ENCODE measurements at places on chromosomes 11 and 22. TPM values are rescaled to one million over a fixed set of nuclear protein-coding genes. Genes with fewer than 3 reads are reported as not detected.

DNA sequence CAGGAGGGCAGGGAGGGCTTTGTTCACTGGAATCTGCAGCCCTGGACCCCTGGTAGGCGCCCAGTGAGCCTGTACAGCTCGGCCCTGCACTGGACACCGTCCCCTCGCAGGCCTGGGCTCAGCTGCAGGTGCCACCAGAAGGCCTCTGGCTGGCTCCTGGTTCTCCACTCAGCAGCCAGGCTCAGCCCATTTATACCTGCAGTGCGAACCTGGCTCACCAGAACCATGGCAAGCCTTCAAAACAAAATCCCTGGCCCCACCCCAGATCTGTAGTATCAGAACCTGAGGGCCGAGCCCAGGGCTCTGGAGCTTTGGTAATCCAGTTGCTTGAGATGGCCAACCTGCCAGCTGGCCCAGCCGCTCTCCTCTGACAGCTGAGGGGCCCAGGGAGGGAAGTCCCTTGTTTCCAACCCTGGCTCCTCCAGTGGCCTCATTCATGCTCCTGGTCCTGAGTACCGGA lies 870 bp upstream of the FREY1 start:
- DNase-seq = no peak

- no peak for DNase-seq
These were observed 157.8 kb downstream of the CACNA1I start for GRCh38 chr22:39728236-39728860.

- no peak for DNase-seq
These were observed 203.7 kb downstream of the MN1 start for GRCh38 chr22:27597703-27598444.

- DNase-seq = peak; percentile 93
These were observed at the start of gene CSNK1E for GRCh38 chr22:38317122-38317994. Gene CSNK1E, minus strand, starts transcription at chr22:38317433. Its CDS starts 3,276 bp downstream, at chr22:38314157.

Gene TEX12
- not detected for total RNA-seq

- peak; percentile 87 for DNase-seq
These were observed 23.5 kb downstream of the TP53I11 start for GRCh38 chr11:44927174-44927661.

Measured in stomach (tissue), 19 donors.